ENCODE measurements at places on chromosomes 1 and 21.

DNA sequence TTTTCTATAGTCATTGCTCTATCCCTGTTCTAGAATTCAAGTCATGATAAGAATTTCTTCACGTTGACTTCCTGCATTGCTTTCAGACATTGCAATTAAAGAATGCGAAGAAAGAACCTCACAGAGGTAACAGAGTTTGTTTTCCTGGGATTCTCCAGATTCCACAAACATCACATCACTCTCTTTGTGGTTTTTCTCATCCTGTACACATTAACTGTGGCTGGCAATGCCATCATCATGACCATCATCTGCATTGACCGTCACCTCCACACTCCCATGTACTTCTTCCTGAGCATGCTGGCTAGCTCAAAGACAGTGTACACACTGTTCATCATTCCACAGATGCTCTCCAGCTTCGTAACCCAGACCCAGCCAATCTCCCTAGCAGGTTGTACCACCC is 10.6 kb downstream of the APCS start:
- DNase-seq, result no peak

- DNase-seq, result no peak
Observed at GRCh38 chr1:56105397-56105796, 474.0 kb downstream of the PLPP3 start.

DNA sequence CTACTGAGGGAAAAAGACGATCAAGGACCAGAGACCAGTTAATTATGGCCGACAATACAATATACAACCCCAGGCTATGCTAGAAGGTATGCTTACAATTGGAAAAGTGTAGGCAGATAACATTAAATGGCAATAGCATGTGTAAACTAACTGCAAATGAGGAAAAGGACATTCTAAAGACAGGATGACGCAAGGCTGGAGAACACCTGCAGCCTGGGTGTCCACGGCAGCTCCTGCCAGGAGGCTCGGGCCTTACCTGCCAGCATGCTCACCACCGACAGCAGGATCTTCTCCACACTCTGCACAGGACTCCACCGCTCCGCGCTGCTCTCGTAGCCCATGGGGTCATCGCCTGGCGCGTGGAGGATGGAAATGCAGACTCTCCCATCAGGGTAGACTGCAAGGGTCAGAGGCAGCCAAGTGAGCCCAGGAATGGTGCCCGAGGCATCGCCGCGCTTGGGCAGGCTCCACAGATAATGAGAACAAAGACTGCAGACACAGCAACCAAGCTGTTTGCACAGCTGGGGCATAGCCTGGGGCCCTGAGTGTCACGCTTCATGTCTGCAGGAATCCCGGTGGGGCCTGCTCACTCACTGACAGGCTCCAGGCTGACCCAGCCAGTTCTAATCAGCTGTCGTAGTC is 28.2 kb downstream of the UBE2G2 start:
- no peak for DNase-seq

- no peak for DNase-seq
Observed at GRCh38 chr21:35226328-35226727, 177.2 kb upstream of the RUNX1 start.

- DNase-seq, result no peak
Observed at GRCh38 chr1:76266762-76267161, 192.2 kb downstream of the ST6GALNAC3 start.

DNA sequence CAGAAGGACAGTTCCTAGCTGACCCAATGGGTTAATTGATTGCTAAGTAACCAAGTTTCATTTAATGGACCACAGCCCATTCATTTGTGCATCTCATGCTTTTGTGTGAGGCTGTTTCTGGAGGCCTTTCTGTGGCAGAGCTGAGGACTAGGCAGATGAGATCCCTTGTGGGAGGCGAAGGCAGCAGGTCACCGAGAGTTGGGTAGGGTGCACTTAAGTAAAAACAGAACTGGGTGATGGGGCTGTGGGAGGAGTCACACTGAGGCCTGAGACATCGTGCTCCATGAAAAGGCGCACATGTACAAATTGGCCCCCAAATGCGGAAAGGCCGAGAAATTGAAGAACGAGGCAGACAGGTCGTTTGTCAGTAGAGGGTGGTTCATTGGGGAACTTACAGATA is 60.9 kb downstream of the S100B start:
- no peak for DNase-seq

DNA sequence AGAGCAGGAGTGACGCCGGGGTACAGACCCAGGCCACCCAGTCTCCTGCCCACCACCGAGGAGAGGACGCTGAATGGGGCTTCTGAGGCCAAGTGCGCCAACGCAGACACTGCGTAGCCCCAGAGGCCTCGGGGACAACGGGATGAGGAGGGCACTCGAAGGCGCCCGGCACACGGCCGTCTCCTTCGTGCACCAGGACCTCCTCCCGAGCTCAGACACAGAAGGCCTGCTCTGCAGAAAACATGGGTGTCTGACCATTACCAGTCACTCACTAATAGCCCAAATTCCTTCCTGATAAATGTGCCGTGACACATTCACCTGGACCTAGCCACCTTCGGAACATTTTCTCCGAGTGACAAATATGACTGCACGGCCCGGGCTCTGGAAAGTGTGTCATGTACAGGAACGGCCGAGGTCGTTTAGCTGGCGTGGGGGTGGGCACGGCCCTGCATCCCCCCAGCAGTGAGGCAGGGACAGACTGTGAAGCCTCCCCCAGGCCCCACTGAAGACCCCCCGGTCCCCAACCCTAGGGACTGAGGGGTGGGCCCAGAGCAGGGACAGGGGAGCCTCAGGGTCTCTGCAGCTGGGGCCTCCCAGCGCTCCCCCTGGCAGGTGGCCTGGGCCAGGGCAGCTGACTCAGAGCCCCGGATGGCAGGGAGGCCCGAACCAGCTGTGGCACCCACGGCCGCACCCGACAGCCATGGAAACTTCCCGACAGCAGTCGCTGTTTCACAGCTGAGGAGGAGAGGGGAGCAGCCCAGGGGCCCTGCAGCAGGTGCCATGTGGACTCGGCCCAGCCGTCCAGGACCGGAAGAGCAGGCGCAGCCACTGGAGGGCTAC is 16.7 kb upstream of the COL6A2 start:
- DNase-seq, result peak; percentile 25

- DNase-seq, result no peak
Observed at GRCh38 chr1:31763671-31764311, 349 bp downstream of the ADGRB2 start.

- DNase-seq, result no peak
Observed at GRCh38 chr1:109396871-109397580, 692 bp downstream of the SORT1 start.

- no peak for DNase-seq
Observed at GRCh38 chr1:30706528-30706927, 16.9 kb downstream of the MATN1 start.

DNA sequence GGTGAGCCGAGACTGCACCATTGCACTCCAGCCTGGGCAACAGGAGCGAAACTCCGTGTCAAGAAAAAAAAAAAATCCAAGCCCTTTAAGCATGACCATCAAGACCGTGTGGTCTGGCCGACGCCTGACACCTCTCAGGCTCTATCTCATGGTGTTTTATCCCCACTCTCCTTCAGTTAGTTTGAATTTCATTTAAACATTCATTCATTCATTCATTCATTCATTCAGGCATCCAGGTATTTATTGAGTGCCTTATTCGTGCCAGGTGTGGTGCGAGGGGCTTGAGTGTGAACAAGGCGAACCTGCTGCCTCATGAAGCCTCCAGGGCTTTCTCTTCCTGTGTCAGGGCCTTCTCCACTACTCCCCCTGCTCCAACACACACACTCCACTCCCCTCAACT is 22.6 kb upstream of the OPRD1 start:
- no peak for DNase-seq

GRCh38 chr1:220084460-220084859 is 5.1 kb downstream of the BPNT1 start:
- no peak for DNase-seq

DNA sequence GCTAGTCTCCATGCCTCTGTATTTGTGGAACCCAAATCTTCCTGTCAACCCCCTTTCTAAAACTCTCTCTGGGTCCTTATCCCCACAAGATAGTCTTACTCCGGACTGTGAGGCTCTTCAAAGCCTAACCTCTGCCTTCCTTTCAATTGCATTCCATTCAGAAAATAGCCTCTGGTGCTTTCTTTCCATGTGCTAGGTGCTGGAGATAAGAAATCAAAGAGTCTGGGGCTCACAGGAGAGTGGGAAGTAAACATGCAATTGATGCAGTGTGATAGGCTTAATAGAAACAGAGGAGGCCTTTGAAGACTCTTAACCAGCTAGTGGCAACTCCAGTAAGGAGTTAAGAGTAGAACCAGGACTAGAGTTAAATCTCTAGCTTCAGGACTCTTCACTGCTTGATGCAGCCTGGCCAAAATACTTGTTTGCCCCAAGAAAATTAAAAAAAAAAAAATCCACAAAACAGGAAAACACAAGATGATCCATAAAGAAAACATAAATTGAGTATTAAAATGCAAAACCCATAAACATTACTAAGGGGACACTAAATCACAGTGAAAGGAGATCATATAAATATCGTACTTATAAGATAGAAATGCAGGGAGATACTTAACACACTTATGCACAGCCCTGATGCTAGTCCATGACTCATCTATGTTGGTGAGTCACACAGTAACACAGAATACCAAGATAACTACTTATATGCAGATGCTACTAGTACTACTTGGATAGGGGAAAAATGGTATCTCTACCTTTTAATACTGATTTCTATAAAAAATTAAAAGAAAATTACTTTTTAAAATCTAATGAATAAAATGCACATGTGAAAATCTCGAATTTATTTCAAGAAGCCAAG is 341.5 kb downstream of the KCNH1 start:
- DNase-seq, result no peak

GRCh38 chr1:155052439-155053395 is 1.6 kb downstream of the ADAM15 start:
- no peak for DNase-seq

GRCh38 chr1:231013391-231014015 is 26.6 kb downstream of the FAM89A start:
- no peak for DNase-seq

DNA sequence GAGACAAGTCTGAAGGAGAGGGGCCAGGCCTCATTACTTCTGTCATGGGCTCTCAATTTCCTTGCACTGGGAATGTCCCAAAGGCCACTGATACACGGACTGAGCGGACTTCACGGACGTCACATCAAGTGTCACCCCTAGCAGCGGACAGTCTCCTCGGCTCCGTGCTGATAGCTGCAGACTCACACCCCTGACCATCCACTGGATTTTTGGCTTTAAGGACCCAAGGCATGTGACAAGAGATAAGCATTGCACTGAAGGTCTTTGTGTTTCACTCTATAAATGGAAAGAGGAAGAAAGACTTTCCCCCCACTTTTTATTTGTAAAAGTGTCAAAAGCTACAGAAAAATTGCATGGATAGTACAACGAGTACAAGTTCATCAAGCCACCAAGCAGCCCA is 200.4 kb upstream of the FGGY start:
- no peak for DNase-seq
